GM23248 (cell line): ENCODE measurements at places on chromosomes 6 and 20. TPM values are rescaled to one million over a fixed set of nuclear protein-coding genes. Genes with fewer than 3 reads are reported as not detected.

FRS3 gene
- 3.0 and 3.4 TPM in 2 replicates for total RNA-seq

SLC13A3 gene
- 0.89 and 2.4 TPM in 2 replicates for total RNA-seq

RAB44 gene
- not detected in 2 replicates for total RNA-seq

RRAGD gene
- total RNA-seq = not detected in 2 replicates

DNA sequence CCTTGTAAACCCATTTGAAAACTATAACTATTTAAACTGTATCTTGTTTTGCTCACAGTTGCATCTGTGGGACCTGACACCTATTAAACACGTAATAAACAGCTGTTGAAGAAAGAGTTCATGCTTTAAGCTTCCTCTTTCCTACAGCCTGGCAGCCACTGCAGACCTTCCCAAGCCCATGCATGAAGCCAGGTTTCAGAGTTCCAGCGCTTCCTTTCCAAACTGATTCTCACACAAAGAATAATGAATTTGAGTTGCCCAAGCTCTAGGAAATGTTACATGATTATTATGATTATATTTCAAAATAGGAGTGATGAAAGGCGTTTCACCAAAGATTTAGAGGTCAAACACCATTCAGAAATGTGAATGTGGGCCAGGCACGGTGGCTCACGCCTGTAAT lies 3.7 kb downstream of the AGPAT4 start:
- H3K27me3 ChIP-seq = no peaks in the 10 kb centered on the region
- DNase-seq = no peak
- peaks cover 18% of the 10 kb centered on the region for H3K4me1 ChIP-seq
- H3K4me3 ChIP-seq = no peak overlapping the region
- H3K36me3 ChIP-seq = no peaks in the 10 kb centered on the region

GRCh38 chr6:30761791-30762429 lies 17.6 kb upstream of the IER3 start:
- H3K27ac ChIP-seq = no peak overlapping the region
- DNase-seq = no peak
- H3K27me3 ChIP-seq = no peaks in the 10 kb centered on the region
- no peak overlapping the region for H3K4me3 ChIP-seq
- H3K36me3 ChIP-seq = no peaks in the 10 kb centered on the region
- peaks cover 54% of the 10 kb centered on the region for H3K4me1 ChIP-seq

GRCh38 chr6:12229332-12229731 lies 60.8 kb upstream of the EDN1 start:
- H3K4me3 ChIP-seq = no peak overlapping the region
- DNase-seq = no peak
- no peaks in the 10 kb centered on the region for H3K27me3 ChIP-seq
- H3K27ac ChIP-seq = no peak overlapping the region

DNA sequence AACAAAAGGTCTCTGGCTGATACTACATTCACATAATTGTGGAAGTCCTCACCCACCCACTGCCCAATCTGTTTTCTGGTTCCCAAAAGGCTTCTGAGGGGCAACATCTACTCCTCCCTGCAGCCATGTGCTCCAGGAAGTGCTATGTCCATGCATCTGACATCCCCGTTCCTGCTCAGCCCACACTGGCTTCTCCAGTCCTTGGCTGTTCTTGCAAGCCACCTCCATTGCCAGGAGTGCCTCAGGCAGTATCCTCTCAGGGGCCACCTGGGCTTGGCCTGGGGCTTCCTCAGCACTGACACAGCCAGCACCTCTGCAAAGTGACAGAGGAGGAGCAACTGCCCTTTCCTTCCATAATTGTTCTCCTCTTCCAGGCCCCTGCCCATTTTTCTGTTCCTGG lies 18.3 kb downstream of the ARHGAP18 start:
- no peaks in the 10 kb centered on the region; the same call in 1 of the 2 replicates for H3K36me3 ChIP-seq
- H3K4me3 ChIP-seq = no peak overlapping the region
- no peak for DNase-seq
- H3K27ac ChIP-seq = no peak overlapping the region

DNA sequence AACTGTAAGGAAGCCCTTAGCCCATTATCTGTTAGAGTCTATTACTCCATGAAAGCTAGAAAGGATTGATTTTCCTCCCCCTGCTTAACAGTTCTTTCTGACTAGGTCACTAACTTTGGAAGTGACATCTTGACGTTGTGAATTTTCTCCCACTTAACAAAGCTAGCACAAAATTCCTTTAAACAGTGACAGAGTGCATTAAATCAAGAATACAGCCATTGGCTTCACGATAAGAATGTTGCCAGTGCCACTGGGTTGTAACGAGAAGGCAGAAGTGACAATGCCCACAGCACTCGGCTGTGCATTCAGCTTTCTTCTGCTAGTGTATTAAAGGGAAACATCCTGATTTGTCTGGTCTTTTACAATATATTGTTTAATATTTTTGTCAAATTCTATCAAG lies 182.7 kb upstream of the DTNBP1 start:
- no peaks in the 10 kb centered on the region for H3K36me3 ChIP-seq
- no peak overlapping the region for H3K4me3 ChIP-seq
- H3K4me1 ChIP-seq = no peaks in the 10 kb centered on the region
- no peak overlapping the region for H3K27ac ChIP-seq

- H3K27me3 ChIP-seq = no peaks in the 10 kb centered on the region; the same call in 1 of the 2 replicates
- H3K4me1 ChIP-seq = no peaks in the 10 kb centered on the region
- no peak overlapping the region for H3K27ac ChIP-seq
- DNase-seq = peak; percentile 38
Measured at GRCh38 chr6:4179960-4180651, 44.7 kb upstream of the ECI2 start.

GRCh38 chr6:106163446-106163965 lies 77.4 kb downstream of the PRDM1 start:
- peak overlapping the region; percentile 57 for H3K4me3 ChIP-seq
- H3K4me1 ChIP-seq = peaks cover 47% of the 10 kb centered on the region
- H3K27me3 ChIP-seq = no peaks in the 10 kb centered on the region
- H3K27ac ChIP-seq = peak overlapping the region; percentile 99
- peak; percentile 92 for DNase-seq

GRCh38 chr6:34414999-34415858 lies 10.6 kb downstream of the RPS10 start:
- H3K27ac ChIP-seq = 0 out of 2 replicates have a peak overlapping the region, but pooled peaks have one; percentile 5
- no peaks in the 10 kb centered on the region for H3K4me1 ChIP-seq
- H3K27me3 ChIP-seq = no peaks in the 10 kb centered on the region
- peak; percentile 79 for DNase-seq

- no peak overlapping the region for H3K27ac ChIP-seq
- no peaks in the 10 kb centered on the region for H3K4me1 ChIP-seq
- H3K4me3 ChIP-seq = no peak overlapping the region
- DNase-seq = peak; percentile 22
- H3K36me3 ChIP-seq = no peaks in the 10 kb centered on the region
- H3K27me3 ChIP-seq = peaks cover 10% of the 10 kb centered on the region
Measured at GRCh38 chr20:22825076-22825475, 210.0 kb upstream of the SSTR4 start.

GRCh38 chr20:33251496-33251895 lies 15.7 kb downstream of the BPIFA1 start:
- H3K36me3 ChIP-seq = no peaks in the 10 kb centered on the region
- no peak overlapping the region for H3K27ac ChIP-seq
- no peak for DNase-seq

DNA sequence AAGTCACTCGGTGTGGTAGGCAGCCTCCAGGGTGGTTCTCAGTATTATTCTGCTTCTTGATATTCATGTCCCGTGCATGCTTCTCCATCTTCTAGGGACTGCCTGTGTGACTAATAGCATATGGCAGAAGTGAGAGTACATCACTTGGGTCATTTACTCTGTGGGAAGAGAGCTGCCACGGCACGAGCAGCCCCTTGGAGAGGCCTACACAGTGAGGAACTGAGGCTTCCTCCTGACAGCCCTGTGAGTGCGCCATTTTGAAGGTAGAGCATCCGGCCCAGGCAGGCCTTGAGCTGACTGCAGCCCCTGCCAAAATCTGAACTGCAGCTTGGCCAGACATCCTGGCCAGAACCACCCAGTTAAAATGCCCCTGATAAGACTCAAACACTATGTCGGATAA lies 17.3 kb upstream of the MCUR1 start:
- no peak for DNase-seq
- peaks cover 7% of the 10 kb centered on the region for H3K27me3 ChIP-seq
- no peak overlapping the region for H3K4me3 ChIP-seq
- no peaks in the 10 kb centered on the region for H3K4me1 ChIP-seq
- no peaks in the 10 kb centered on the region for H3K36me3 ChIP-seq

DNA sequence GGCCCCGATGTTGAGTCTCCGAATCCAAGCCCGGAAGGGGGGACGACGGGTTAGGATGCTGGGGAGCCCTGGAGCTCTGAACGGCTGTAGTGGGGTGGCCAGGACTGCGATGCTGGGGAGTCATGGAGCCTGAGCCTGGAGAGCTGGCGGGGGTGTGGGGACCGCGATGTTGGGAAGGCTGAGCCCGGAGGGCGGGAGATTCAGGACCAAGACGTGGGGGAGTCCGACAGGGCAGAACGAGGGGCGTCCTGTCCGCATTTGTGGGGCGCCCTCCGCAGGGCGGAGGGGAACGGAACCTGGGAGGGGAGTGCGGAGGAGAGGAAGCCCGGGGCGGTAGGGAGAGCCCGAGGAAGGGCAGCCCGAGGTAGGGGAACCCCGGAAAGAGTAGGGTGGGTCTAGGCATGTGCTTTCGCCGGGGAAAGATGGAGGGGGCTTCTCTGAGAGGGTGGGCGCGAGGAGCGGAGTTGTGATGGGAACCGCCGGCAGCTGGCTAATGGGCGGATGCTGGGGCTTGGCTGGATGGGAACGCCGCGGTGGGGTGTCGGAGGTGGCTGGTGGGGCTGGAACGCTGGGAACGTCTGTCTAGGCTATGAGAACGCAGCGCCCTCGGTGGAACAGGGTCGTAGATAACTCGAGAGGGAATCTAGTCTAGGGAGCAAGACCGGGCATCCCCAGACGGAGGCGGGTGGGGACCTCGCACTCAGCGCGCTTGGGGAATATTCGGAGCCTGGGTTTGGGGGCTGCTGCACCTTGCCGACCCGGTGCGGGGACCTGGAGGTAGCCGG lies 684 bp downstream of the PAQR8 start:
- peak overlapping the region; percentile 76 for H3K4me3 ChIP-seq
- peak; percentile 57 for DNase-seq
- H3K27ac ChIP-seq = no peak overlapping the region
- no peaks in the 10 kb centered on the region for H3K36me3 ChIP-seq
- H3K27me3 ChIP-seq = no peaks in the 10 kb centered on the region

- peak; percentile 58 for DNase-seq
- H3K4me1 ChIP-seq = peaks cover 26% of the 10 kb centered on the region
- no peaks in the 10 kb centered on the region for H3K27me3 ChIP-seq
- H3K36me3 ChIP-seq = no peaks in the 10 kb centered on the region
- H3K4me3 ChIP-seq = peak overlapping the region; percentile 35
- peak overlapping the region; percentile 73 for H3K27ac ChIP-seq
Measured at GRCh38 chr6:73079978-73080377, 145.3 kb downstream of the KHDC1L start.

GRCh38 chr6:150639823-150640331 lies 40.2 kb downstream of the PLEKHG1 start:
- no peak overlapping the region for H3K4me3 ChIP-seq
- H3K27ac ChIP-seq = no peak overlapping the region
- 0 out of 2 replicates have a peak, but pooled peaks cover 8% of the 10 kb centered on the region for H3K27me3 ChIP-seq
- no peak for DNase-seq
- H3K36me3 ChIP-seq = no peaks in the 10 kb centered on the region

GRCh38 chr6:10484912-10485311 lies 36.2 kb upstream of the GCNT2 start:
- no peak overlapping the region for H3K27ac ChIP-seq
- H3K4me3 ChIP-seq = no peak overlapping the region
- no peaks in the 10 kb centered on the region for H3K4me1 ChIP-seq
- H3K27me3 ChIP-seq = no peaks in the 10 kb centered on the region
- DNase-seq = no peak
- no peaks in the 10 kb centered on the region for H3K36me3 ChIP-seq

GRCh38 chr20:58216334-58216733 lies 12.1 kb downstream of the ANKRD60 start:
- no peaks in the 10 kb centered on the region for H3K36me3 ChIP-seq
- no peak overlapping the region for H3K27ac ChIP-seq
- peak; percentile 30 for DNase-seq
- peaks cover 5% of the 10 kb centered on the region; the same call in 1 of the 2 replicates for H3K4me1 ChIP-seq
- peaks cover 15% of the 10 kb centered on the region for H3K27me3 ChIP-seq

DNA sequence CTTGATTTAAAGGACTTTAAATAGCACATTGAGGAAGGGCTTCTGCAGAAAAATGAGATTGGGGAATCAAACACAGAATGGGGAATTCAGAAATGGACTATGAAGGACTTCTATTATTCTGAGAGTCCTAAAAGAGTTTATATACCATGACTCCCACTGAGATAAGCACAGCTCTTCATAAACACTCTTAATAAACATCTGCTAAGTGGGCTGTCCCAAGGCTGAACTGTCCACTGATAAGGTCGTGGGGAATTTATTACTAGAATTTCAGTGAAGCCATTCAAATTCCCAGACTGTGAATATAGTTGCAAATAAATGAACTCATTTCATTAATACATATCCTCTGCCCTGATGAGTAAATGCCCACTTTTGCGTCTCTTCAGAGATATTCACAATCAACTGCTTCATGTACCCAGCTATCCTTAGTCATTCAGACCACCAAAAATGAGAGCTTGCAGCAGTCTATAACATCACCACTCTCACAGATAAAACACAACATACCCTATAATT lies 468.2 kb upstream of the RUNX2 start:
- no peaks in the 10 kb centered on the region for H3K36me3 ChIP-seq
- H3K27ac ChIP-seq = no peak overlapping the region
- H3K4me1 ChIP-seq = peaks cover 16% of the 10 kb centered on the region
- no peaks in the 10 kb centered on the region for H3K27me3 ChIP-seq
- no peak overlapping the region for H3K4me3 ChIP-seq
- no peak for DNase-seq

GRCh38 chr6:169723991-169724493 lies 258 bp downstream of the PHF10 start:
- peaks cover 14% of the 10 kb centered on the region for H3K4me1 ChIP-seq
- H3K27me3 ChIP-seq = no peaks in the 10 kb centered on the region
- DNase-seq = peak; percentile 62
- H3K27ac ChIP-seq = no peak overlapping the region
- peak overlapping the region; percentile 46; the same call in 1 of the 2 replicates for H3K4me3 ChIP-seq
